DMS 273 treated with DMSO at 0.1 percent for 48 hours (cell line): ENCODE measurements at places on chromosomes 12 and 14.

DNA sequence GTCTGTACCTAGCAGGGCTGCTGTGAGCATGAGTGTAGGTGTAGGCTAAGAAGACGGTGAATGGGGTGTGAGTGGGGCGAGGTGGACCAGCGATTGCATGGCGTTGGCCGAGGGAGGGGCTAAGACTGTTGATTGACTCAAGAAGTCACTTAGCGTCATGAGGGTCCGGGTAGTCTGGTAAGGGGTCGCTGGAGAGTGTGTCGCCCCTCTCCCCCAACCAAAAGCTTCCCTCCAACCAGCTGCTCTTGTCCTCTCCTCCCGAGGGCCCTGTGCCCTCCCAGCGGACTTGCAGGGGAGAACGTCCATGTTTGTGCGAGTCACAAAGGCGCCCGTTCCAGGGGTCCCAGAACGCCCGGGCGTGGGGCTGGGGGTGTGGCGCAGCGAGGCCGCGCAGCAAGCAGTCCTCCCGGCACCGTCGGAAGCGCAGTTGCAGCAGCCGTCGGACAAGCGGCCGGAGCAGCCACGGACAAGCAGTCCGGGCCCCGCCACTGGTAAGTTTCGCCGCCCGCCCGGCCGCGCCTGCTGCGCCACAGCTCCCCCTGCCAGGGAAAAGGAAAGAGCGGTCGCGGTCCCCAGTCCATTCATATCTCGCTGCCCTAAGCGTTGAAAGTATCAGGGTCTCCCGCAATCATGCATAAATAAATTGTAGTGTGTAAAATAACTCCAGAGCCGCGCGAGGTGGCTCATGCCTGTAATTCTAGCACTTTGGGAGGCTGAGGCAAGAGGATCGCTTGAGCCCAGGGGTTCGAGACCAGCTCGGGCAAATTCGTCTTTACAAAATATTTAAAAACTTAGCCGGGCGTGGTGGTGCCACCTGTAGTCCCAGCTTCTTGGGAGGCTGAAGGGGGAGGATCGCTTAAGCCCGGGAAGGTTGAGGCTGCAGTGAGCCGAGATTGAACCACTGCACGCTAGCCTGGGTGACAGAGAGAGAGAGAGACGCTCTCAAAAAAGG lies at the start of gene CCDC63:
Gene CCDC63 (plus strand): TSS at position 373 of the 952 bp plus-strand sequence. CDS start 5,968 bp downstream, outside the sequence.
- no peak for DNase-seq

DNA sequence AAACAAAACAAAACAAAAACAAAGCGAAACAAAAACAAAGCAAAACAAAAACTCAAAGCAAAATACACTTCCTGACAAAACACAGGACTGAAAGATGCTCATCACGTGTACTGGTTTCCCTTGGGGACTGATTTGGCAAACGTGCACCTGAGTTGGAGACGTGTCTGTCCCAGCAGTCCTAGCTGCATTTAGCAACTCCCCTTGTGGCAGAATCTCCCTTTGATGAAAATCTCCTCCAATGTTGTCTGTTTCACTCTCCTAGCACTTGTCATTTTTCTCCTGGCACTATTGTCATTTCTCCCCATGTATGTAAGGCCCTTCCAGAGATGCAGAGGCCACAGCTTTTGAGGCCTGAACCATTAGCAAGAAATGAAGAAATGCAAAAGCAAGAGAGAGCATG lies 6.8 kb upstream of the SLC24A4 start:
- no peak for DNase-seq

DNA sequence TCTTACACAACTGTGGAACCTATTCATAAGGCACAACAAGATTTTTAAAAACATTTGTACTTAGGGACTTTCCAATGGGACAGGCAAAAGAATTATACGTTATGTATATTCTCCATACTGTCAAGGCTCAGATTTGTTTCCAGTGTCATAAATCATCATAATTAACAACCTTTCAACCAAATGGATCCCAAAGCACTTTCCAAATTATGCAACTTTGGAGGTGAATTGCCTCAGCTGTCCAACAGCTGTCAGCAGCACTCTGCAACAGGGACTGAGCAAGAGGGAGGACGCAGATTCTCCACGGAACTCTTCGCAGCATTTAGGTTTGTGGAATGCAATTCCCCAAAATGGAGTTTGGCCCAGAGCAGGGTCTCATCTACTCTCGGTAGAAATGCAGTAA lies 186.6 kb downstream of the PAX9 start:
- DNase-seq, result no peak

GRCh38 chr14:100790502-100791347 lies 35.2 kb upstream of the MEG3 start:
- no peak for DNase-seq

- DNase-seq, result no peak
Observed at GRCh38 chr14:65627315-65627714, 214.8 kb downstream of the FUT8 start.

- DNase-seq, result no peak
Observed at GRCh38 chr14:58547649-58548048, 90.1 kb upstream of the DACT1 start.
